Activated T-helper 17 cell treated with anti-CD3 and anti-CD28 coated beads, Interleukin-2, amount 50 U/mL, for 72 hours (primary cell): ENCODE measurements at places on chromosomes 5 and 9.
A peak's percentile ranks its signal among the peaks of the same experiment; 100 is the strongest.

DNA sequence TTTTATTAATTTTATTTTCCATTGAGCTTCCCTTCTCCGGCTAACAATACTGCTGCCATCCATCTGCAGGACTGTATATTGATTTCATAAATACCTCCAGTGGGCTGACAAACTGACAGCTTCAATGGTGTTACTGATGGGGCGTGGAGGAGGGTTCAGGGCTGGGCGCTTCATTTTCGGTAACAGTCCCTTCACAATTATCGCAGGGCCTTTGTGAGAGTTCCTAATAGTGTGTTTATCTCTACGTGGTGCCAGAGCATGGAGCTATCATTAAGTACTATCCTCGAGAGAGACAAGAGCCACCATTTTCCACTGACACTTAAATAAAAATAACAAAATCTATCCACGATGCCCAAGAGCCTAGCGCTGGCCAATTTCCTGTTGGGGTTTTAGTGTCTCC, 307.0 kb upstream of the PANK3 start:
- ATAC-seq, result no peak

GRCh38 chr9:78909566-78909965, 612.6 kb downstream of the PSAT1 start:
- no peak for ATAC-seq

DNA sequence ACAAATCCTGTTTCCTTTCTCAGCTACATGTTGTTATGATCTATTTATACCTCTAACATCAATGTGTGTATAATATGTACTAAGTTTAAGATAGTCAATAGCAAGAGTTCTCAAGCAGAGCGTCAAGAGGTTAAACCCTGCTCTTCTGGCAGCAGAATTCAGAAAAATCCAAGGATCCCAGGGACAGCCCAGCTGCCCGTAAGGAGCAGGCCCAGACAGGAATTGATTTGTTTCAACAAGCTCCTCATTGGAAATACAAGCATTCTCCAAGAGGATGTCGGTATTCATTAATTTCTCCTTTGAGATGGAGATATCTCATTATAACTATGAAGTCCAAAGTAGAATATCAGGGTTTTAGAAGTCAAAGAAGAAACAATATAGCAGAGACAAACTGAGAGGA, 14.9 kb downstream of the EFNA5 start:
- no peak for ATAC-seq

GRCh38 chr5:150789943-150790611, 11.5 kb downstream of the SMIM3 start:
- ATAC-seq, result peak; percentile 99

GRCh38 chr9:136662656-136663581, at the start of gene EGFL7:
TSS of gene EGFL7 (plus strand) at chr9:136662916. CDS start at chr9:136668283, 5,367 bp downstream.
- no peak for ATAC-seq

GRCh38 chr5:122312591-122313406, 762 bp downstream of the SNCAIP start:
- no peak for ATAC-seq

GRCh38 chr9:105070176-105070575, 142.2 kb upstream of the ABCA1 start:
- no peak for ATAC-seq

DNA sequence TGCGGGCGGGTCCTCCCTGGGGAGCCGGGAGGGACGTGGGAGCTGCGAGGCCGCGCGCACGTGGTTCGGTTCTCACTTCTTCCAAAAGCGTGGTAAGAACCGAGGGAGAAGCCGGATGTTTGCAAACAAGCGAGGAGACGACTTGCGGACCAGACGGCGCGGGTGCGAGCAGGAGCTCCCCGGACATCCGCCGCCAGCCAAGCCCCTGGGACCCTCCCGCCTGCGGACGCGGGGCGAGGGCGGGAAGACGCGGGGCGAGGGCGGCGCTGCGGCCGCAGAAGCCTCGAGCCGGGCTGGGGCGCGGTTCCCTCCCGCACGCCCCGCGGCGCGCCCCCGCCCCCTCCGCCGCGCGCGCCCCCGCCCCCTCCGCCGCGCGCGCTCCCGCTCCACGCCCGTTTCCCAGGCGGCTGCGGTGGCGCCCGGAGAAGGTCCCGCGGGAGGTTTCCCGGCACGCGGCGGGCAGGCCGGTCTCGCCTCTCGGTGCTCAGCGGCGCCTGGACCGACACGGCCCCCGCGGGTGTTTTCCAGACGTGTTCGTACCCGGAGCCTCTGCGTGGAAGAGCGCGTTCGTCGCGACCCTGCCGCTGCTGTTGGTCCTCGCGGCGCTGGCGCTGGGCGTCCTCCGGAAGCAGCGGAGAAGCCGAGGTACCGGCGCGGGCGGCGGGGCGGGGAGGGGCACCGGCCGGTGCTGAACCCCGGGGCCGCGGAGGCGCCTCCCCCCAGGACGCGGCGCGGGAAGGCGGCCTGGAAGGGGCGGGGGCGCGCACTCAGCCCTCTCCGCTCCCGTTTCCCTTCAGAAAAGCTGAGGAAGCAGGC, 12.8 kb downstream of the BTNL9 start:
- no peak for ATAC-seq

DNA sequence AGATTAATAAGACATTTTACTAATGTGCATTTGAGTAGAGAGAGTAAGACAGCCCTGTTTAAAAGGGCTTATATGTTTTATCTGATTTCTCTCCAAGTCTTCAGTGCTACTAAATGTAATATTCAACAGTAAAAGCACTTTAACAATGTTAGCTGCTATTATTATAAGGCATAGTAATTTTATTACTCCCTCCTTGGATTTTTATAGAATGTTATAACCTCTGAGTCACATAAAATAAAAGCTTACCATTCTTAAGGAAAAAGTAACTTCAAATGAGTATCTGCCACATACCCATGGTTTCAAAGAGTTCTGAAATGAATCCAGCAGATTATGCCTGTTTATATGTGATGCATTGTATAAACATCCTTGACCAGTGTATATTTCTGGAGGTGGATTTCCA, 19.0 kb downstream of the SPDL1 start:
- ATAC-seq, result no peak

GRCh38 chr5:39506211-39506610, 81.4 kb upstream of the DAB2 start:
- ATAC-seq, result no peak

- ATAC-seq, result peak; percentile 89
Observed at GRCh38 chr5:73213566-73213998, 40.6 kb downstream of the TMEM174 start.
